Urothelium cell line (cell line): ENCODE measurements at places on chromosomes 16 and 17.

GRCh38 chr16:10003486-10003885 lies 178.7 kb downstream of the GRIN2A start:
- no peak for DNase-seq

DNA sequence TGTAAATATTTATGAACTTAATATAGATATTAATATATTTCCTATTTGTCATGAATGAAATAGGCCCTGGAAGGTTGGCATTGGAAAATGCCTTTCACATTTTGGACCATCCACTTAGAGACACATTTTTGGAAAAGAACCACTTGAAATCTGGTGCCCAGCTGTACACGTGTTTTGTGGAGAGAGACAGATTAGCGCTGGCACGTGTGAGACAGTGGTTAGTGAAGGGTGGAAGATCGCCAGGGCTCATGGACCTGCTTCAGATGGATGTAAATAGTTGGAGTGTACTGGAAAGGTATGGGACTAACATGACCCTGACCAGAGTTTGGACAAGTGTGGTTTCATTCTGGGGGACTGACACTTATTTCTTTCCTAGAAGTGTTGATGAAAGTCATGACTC lies 222.9 kb downstream of the PRKCA start:
- DNase-seq, result no peak

GRCh38 chr17:61731330-61731729 lies 132.0 kb downstream of the BRIP1 start:
- DNase-seq, result no peak

GRCh38 chr16:79932572-79932971 lies 332.0 kb upstream of the MAF start:
- DNase-seq, result no peak

DNA sequence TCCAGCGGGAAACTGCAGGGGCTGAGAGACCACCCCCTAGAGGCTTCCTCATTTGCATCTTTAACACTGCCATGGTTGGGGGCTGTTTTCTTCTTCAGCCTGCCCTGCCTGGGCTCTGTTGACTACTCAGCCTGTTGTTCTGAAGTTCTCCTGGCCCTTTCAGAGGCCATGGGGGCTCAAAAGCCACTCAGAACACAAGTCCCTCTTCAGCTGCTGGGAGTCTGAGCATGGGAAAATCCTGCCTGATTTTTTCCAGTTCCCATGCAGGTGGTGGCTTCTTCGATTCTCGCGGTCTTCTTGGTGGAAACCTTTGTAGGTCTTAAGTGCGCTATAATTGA lies 36.3 kb downstream of the PLCG2 start:
- no peak for DNase-seq

- no peak for DNase-seq
Measured at GRCh38 chr16:4987580-4988374, 29.6 kb downstream of the SEC14L5 start.

- no peak for DNase-seq
Measured at GRCh38 chr16:29025735-29026134, 40.9 kb downstream of the LAT start.

DNA sequence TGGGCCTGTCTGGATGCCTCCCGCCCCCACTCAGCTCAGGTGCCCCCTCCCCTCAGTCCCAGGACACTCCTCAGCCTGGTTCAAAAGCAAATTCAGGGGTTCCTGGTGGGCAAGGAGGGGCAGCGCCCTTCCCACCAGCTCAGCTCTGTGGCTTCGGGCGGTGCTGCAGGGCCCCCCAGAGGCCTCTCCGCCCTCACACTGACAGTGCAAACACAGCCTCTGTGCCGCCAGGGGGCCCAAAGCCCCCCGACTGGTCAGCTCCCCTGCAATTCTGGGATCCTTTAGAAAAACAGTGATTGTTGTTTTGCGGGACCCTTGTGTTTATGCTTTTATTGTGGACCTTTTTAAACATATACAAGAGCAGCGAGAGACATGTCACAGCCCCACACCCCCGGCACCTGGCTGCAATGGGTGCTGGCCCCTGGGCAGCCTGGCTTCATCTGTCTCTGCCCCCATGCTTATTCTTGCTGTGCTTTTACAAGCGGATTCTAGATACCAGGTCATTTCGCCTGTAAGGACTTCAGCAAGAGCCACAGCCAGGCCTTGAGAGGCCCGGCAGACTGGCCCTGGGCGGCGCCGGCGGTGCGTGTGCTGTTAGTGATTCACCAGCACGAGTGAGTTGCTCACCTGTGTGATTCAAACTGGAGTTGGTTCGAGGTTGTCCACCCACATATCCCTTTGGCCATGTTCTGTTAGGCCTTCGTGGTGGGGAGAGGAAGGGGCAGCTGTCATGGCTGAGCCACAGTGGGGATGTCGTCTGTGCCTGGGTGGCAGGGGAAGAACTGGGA lies 21.2 kb downstream of the ZNF469 start:
- DNase-seq, result no peak

- peak; percentile 13 for DNase-seq
Measured at GRCh38 chr17:55883149-55883548, 132.3 kb downstream of the PCTP start.

GRCh38 chr17:6079155-6079888 lies 9.1 kb downstream of the WSCD1 start:
- DNase-seq, result no peak

DNA sequence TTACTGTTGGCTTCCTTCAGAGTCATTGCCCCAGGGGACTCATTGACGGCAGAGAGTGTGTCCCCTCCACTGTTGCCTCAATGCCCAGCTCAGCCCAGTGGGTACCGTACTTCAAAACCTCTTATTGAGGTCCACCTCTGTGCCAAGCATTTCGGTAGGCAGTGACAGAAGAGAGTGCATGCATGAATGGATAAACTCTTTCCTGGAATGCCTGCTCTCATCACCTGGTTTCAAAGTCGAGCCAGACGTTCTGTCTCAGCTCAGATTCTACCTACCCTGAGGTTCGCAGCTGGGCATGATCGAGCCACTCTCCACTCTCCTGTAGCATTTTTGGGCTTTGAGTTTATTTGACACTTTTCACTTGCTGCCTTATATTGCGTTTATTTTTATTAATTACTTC lies 647.0 kb downstream of the MAF start:
- no peak for DNase-seq

- DNase-seq, result no peak
Measured at GRCh38 chr16:23960081-23960885, 124.5 kb downstream of the PRKCB start.

GRCh38 chr16:29809850-29810698 lies 1.9 kb upstream of the PRRT2 start:
- DNase-seq, result no peak

DNA sequence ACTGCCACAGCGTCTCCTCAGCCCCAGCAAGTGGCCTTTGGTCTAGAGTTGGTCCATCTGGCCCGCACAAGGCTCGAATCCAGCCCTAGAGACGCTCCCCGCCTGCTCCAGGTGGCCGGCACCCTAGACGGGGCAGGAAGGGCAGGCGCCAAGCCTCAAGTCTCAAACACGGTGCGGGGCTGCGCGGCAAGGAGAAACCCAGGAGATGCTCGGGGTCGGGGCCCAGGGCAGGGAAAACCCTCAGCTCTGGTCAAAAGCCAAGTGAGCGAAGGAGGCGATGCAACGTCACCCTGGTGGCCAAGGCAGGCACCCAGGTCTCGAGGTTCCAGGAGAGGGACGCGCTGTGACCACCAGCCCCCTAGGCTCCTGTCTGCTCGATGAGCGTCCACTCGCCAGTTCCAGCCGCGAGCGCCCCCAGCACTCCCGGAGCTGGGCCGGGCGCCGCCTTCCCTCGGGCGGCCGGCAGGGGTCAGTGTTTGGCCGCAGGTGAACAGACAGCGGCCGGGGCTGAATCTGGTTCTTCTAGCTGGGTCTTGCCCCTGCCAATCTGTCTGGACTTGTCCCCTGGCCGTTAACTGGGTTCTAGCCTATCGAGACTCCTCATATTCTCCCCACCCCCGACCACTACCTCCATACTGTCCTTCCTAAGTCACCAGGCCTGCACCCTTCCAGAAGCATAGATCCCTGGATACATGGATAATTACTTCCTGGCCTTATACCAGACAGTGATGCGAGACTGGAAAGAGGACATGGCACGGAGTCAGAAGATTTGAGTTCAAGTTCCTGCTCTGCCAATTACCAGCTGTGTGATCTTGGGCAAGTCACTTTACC lies 44.0 kb downstream of the PRAC1 start:
- peak; percentile 86 for DNase-seq

GRCh38 chr17:74062234-74062633 lies 141.2 kb upstream of the RPL38 start:
- DNase-seq, result no peak

DNA sequence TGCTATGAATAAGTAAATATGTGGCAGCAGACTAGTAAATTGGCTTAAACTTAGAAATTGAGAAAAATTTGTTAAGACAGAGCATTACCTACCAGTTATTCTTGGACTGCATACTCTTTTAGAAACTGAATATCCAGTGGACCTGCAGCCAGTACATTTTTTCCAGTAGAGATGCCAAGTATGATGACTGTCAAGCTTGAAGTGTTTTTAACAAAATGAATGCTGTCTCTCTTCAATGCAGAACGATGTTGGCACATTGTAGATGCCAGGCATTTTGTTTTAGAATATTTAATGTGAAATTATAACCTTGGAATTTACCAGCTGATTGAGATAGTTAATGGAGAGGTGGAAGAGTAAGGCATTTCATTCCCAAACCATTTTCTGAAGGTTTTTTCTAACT lies 52.5 kb downstream of the NFAT5 start:
- no peak for DNase-seq

DNA sequence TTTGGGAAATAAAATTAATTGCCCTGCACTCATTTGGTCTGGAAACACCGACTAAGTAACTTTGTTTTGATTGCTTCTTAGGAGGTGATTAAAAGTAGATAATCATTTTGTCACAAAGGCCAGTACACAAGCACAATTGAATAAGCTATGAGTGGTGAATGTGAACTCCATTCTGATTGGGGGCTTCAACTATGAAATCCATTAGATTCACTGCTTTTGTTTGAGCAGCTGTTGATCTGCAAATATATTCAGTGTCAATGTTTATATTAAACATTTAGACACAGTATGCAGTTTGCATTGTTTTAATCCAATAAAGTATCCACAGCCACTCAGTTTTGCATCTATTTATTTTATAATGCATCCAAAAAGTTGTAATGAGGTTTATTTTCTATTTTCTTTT lies 817.5 kb downstream of the CDH11 start:
- no peak for DNase-seq

DNA sequence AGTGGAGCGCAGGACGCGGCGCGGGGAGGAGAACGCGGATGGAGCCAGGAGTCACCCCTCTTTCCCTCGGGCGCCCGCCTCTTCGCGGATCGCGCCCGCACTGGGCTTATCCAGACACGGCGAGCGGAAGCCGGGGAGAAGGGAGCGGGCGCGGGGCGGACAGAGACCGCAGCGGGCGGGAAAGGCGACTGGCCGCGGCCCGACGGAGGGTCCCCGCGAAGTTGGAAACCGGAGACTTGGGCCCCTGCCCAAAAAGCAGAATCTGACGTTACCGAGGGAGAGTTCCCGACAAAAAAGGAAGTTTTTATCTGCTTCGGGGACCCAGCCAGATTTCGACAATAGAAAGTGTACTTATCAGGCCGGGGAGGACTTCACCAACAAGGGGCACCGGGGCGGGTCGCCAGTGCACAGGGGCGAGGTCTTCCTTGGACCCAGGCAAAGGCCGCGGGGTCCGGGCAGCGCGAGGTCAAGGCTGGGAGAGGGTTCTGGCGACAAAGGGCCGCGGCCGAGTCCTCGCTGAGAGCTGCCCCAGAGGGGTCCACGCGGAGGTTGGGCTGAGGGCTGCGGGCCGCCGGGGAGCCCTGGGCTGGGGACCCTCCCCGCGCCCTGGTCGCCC lies 519 bp downstream of the ST6GALNAC2 start:
- no peak for DNase-seq
